NCI-H2029 treated with DMSO at 0.1 percent for 48 hours (cell line): ENCODE measurements at places on chromosomes 16 and 17.

GRCh38 chr16:89619840-89620239 lies 6.4 kb downstream of the DPEP1 start:
- DNase-seq: no peak

DNA sequence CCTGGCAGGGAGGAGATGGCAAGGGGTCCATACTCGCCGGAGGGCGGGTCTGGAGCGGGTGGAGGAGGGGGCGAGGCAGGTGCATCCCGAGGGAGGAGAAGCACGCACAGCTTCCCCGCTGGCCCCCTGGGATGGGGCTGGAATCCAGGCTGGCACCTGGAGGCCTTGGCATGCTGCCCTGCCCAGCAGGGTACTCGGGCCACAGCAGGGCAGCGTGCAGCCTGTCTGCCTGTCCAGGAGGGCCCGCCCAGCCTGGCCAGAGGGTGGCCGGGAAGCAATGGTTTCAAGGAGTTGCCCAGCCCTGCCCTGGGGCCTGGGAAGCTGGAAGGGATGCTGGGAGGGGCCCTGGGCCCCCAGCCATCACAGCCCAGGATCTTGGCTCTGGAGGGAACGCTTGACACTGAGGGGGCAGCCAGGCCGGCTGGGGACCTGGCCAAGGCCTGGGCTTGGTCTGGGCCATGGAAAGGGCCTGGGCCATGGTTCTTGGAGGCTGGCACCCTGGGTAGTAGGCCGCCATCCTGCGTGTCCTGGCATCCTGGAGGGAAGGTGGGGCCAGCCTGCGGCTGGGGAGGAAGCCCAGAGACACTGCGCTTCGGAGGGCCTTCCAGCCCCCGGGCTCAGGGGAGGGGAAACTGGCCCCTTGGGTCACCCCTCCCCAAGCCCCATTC lies 1.1 kb downstream of the GLIS2 start:
- DNase-seq: no peak

DNA sequence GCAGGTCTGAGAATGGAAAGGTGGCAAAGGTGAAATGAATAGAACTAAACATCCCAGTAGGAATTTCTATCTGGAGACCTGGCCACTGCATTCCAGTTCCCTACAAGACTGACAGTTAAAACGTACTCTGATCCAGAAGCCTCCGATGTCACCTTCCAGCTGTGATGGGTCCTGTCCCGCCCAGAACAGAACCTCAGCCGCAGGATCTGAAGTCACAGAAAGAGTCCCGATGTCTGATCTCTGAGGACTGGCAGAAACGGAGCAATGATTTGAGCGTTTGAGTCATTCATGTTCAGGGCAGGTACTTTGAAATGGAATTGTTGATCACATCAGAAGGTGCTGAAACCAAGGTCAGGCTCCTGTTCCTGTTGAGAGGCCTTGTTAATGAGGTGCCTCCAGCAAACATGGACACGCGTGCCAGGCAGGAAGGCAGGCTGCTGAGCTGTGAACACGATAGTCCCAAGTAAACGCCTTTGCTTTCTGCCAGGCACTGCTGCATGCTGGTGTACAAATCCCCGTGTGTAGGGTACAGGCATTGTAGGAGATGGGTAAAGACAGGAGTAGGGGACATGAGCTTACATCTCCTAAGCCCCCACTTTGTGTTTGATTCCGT lies 61.4 kb downstream of the VAT1L start:
- DNase-seq: no peak

DNA sequence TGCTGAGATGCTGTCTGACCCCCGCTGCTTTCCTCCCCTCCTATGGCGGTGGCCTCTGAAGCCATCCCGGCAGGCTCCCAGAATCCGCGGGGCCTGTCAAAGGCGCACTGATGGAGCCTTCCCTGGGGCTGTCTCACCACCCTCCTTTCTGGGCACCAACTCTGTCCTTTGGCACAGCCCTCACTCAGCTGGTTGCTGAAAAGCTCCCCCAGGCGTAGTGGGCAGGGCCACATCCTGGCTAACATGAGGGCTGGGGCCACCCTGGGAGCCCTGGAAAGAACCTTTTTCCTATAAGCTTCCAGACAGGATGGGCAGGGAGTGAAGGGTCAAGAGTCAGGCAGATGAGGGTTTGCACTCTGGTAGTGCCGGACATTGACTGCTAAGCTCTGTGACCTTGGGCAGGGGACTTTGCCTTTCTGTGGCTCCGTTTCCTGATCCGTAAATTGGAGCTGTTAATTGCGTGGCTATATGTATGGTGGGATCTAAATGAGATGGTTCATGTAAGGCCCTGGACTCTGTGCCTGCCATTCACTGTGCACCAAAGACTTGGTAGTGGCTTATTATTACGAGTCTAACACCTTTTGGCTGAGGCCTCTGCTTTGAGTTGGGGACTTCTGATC lies 27.6 kb upstream of the LASP1NB start:
- no peak for DNase-seq

GRCh38 chr16:27174798-27175197 lies 28.5 kb upstream of the KDM8 start:
- DNase-seq: no peak

- no peak for DNase-seq
Measured at GRCh38 chr17:72916991-72917390, 175.5 kb downstream of the SLC39A11 start.

DNA sequence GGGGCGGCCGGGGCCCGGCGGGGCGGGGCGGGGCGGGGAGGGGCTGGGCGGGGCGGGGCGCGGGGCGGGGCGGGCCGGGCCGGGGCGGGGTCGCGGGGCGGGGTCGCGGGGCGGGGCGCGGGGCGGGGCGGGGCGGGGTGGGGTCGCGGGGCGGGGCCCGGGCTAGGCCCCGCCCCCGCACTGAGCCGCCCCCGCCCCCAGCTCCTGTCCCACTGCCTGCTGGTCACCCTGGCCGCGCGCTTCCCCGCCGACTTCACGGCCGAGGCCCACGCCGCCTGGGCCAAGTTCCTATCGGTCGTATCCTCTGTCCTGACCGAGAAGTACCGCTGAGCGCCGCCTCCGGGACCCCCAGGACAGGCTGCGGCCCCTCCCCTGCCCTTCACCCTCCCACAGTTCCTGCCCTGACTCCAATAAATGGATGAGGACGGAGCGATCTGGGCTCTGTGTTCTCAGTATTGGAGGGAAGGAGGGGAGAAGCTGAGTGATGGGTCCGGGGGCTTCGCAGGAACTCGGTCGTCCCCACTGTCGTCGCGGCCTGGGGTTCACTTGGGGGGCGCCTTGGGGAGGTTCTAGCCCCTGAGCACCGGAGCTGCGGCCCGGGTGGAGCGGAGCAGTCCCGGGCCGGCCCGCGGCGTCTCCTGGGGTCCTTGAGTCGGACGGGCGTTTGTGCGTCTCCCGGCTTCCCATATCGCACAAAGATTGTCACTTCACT lies 795 bp upstream of the HBM start:
- DNase-seq: no peak

- DNase-seq: no peak
Measured at GRCh38 chr17:3571043-3571900, 13.7 kb upstream of the TRPV3 start.

GRCh38 chr17:67244431-67245072 lies 444 bp downstream of the HELZ start:
- DNase-seq: no peak
